ENCODE measurements at places on chromosomes 2 and 18.

DNA sequence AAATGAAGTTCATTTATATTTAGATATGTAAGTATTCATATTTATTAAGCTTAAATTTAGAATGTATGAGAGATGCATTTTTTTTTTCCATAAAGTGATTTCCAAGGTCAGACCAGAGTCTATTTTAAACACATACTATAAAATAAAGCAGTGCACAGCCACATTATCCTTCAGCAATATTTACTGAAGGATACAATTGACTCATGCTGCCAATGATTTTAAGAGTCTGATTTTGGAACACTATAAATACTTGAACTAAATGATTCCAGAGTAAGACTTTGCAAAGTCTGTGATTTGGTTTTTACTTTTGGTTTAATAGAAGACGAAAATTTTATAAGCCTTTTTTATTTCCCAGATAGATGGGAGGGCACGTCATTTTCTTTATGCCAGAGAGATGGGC lies 107.1 kb downstream of the EPHA4 start:
- DNase-seq, result no peak

- no peak for DNase-seq
Observed at GRCh38 chr2:190940454-190940853, 59.8 kb downstream of the GLS start.

DNA sequence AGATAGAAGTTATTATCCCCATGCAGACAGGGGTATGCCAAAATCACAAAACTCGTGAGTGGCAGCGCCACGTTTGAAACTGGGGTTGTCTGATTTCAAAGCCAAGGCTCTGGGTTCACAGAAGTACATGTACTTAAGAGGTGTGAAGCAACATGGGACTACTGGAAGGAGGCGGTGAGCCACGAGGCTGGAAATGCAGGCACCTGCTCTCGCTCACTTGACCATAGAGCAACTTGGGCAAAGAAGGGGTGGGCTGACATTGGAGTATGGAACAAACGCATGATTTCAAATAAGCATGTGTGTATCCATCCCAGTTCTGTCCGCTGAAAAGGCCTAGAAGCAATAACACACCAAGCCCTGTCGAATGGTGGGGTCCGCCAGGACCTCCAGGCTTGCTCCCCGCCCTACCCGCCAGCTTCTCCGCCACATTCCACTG lies 593 bp upstream of the ACTR2 start:
- no peak for DNase-seq

GRCh38 chr2:28188436-28188835 lies 204.2 kb upstream of the FOSL2 start:
- no peak for DNase-seq

DNA sequence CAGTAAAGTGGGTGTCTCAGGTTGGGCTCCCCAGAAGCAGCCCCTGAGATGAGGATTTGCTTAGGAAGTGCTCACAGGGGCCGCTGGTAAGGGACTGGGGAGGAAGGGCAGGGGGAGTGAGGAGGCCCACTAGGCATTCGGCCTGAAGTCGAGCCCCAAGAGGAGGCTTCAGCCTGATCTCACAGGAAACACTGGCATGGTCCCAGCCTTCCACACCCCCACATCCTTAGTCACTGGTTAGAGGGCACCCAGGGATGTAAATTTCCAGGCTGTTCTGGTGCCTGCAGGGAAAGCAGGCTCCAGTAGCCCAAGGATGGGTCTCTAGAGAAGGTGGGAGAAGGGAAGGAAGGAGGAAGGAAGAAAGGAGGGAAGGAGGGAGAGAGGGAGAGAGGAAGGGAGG lies 22.4 kb upstream of the KCNK3 start:
- DNase-seq, result no peak

DNA sequence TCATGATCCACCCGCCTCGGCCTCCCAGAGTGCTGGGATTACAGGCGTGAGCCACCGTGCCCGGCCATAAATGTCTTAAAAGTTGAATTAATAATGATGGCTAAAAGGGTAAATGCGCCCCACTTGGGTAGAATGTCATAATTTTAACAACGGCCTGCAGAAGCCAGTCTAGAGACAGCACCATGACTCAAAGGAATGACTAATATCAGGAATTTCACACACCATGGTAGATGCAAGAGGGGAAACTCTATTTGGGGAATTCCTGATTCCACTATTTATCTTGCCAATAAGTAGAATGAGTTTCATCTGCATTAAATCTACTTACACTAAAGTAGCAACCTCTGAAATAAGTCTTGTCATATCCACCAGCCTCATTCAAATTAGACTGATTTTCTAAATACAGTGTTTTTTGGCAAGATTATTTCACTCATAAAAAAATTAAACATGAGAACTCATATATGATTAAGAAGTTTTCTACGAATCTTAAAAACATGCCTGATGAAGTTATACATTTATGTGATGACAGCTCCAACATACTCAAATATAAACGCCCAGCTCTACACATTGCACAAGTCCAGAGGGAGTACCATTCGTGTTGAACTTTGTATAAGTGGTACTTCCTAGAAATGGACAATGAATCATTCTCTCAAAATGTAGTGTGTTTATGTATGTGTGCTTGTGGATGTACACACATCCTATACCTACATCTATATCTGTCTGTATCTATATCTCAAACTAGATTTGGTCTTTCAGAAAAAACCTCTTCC lies 309.7 kb downstream of the IRS1 start:
- DNase-seq, result no peak

GRCh38 chr2:188314314-188315054 lies 22.8 kb downstream of the GULP1 start:
- no peak for DNase-seq

GRCh38 chr2:108360776-108361468 lies 16.8 kb upstream of the SULT1C4 start:
- DNase-seq, result no peak

DNA sequence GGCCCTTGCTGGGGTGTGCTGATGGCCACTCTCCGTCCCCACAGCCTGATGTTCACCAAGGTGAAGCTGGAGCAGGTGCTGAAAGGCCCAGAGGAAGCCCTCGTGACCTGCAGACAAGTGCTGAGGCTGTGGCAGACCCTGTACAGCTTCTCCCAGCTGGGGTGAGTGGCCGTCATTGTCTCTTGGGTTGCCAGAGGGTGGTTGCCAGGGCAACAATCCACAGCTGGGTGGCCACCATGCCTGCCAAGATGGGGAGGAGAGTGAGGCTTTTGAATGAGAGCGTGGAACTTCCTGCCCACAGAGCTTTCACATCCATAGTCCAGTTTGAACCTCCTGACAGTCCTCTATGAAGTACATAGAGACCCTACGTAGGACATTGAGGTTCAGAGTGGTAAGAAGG lies 108.8 kb downstream of the STPG4 start:
- DNase-seq, result no peak

GRCh38 chr2:229653531-229653930 lies 60.8 kb downstream of the DNER start:
- no peak for DNase-seq

DNA sequence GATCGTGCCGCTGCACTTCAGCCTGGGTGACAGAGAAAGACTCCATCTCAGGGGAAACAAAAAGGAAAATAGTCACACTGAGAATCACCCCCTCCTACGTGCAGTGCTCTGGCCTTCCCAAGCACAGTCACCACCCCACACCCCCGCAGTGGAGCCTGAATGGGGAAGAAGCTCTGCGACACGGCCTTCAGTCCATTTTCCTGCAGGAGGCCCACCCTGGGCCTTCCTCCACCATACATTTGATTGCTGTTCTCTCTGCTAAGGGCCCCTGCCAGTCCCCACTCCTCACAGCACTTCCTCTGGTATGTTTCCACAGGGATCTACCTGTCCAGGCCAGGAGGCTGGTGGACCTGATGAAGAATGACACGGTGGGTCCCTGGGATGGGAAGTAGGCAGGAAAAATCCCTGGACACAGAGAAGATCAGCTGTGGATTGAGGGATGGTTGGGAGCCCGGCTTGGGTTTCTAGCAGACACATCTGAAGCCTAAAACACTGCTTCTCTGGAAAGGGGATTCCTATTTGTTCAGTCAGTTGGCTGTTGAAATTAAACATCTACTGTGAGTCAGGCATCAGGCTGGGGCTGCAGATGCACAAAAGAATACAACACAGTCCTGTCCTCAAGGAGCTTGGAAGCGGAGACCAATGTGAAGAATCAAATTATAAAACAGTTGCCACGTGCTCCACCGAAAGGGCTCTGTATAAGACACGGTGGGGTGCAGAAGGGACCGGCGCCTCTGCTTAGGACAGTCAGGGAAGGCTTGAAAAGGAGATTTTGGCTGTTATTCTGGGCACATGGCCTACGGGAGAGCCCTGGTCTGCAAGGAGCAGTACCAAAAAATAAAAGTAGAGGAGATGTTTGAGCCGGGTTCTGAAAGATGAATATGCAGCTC lies 82.2 kb downstream of the PLB1 start:
- no peak for DNase-seq

DNA sequence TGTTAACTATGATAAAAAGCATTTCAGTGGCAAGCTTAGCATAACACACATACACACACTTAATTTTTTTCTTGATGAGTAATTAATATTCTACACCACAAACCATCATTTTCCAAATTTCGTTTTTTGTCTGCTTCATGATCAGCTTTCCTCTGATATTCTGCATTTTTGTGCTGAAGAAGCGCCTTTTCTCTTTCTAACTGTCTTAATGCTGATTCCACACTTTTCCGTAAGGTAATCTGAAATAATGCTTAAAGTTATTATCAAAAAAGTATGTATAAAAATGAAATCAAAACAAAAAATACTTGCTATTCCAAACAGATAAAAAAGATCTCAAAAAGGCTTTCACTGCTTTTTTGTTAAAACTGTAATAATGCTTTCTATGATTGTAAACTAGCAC lies 60.1 kb downstream of the SLC66A3 start:
- no peak for DNase-seq

DNA sequence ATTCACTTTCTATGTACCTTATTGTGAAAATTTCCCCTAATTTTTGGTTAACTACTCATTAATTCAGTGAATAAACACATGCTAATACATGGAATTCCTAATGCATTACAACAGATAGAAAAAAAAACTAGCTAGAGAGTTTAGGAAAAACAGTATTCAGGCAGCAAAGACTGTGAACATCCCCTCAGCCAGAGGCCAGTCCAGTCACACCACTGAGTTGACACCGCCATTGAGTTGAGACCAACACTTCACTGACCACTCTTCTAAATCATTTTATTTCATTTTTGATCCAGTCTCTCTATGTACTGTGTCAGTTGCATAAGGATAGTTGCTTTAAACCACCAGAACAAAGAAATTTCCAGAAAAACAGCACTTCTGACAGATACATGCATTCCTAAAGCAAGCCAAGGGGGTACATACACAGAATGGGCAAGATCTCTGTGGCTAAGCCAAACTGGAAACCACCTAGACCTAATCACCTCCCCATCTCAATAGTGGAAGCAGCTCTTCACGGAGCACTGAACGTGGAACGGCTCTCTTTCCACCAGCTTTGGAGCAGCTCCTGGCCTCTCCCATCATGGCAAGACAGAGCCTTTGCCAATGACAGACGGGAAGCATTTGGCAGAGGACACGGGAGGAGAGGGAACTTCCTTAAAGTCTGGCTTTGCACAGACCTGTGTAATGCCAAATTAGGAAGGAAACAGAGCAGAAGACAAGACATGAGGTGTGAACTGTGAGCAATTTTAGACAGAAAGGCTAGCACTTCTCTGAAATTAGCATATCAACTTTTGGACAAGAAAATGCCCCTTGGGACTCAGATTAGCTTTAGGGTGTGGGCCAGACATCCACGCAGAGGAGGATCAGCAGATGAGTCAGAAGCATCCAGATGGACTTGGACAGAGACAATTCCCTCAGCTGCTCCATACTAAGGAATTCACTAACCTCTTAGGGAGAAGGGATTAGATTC lies 36.4 kb downstream of the CACNB4 start:
- DNase-seq, result no peak

DNA sequence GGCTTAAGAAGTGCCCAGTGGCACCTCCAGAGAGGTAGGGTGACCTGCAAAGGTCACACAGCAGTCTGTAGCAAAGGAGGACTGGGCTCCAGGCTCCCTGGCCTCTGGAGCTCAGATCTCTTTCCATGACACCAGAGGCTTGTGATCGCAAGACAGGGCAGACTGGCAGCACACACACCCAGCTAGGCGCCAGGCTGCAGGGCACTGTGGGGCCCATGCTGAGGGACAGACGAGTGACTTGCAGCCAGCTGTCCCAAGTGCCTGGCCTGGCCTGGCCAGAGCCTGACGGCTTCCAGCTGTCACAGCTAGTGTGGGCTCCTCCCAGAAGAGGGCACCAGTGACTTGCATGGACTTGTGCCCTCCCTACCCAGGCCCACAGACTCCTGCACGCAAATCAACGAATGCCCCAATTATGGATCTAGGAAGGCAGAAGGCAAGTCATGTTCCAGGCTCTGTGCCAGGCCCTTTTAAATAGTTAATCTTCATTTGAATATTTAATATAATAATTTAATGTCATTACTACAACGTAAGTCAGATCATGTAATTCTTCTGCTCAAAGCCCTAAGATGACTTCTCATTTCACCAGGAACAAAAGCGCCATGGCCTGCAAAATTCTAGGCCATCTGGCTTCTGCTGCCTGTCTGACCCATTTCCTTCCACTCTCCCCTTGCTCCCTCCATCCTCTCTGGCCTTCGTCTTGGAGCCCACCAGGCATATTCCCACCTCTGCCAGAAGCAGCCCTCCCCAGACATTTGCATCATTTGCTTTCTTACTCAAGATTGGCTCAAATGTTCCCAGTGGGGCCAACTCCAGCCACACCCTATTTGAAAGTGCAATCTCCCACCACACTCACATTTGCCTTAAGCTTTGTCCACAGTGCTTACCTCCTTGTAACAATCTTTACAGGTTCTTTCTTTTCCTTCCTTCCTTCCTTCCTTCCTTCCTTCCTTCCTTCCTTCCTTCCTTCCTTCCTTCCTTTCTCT lies 3.7 kb upstream of the SPEG start:
- DNase-seq, result no peak

GRCh38 chr2:176595986-176596385 lies 326.7 kb downstream of the MTX2 start:
- DNase-seq, result no peak

GRCh38 chr2:177053038-177053437 lies 159.6 kb upstream of the HNRNPA3 start:
- no peak for DNase-seq

- DNase-seq, result no peak
Observed at GRCh38 chr2:134433469-134433868, 179.6 kb downstream of the MGAT5 start.

- no peak for DNase-seq
Observed at GRCh38 chr2:197915548-197916265, 111.3 kb downstream of the PLCL1 start.

- DNase-seq, result peak; percentile 34
Observed at GRCh38 chr2:240586919-240587800, 626 bp downstream of the CAPN10 start.

DNA sequence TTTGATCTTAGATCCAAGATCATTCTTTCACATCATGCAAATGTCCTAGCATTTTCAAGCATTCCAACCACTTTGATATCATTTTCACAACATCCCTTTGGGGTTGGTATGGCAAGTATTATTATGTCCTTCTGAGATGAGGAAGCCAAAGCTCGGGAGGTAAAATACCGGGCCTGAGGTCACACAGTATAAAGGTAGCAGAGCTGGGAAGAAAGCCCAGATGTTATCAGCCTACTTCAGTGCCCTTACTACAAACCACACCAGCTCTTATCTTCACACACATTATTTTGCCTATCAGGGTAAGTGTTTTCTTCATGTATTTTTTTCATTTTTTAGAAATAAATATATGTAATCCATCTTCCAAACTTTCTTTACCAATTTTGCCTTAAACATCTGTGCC lies 4.2 kb upstream of the B4GALT6 start:
- no peak for DNase-seq
